ENCODE measurements at places on chromosomes 12 and 14.

DNA sequence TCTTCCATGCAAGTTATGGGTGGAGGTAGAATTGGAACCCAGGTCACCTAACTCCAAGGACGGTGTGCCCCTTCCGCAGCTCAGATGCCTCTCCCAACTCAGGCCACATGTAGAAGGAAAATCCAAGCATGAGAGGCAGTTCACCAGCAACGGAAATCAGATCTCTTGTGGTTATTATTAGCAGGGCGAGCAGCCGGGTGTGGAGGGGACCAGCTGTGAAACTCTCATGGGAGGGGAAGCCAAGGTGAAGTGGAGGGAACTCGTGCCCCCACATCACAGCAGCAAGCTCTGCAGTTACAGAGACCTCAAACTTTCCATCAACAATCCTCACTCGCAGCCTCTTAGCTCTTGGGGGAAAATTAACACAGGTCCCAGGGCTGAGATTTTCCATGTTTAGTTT lies 79.7 kb downstream of the KSR2 start:
- DNase-seq = no peak

- DNase-seq = no peak
Measured at GRCh38 chr12:123049398-123050240, 69.1 kb downstream of the ARL6IP4 start.

DNA sequence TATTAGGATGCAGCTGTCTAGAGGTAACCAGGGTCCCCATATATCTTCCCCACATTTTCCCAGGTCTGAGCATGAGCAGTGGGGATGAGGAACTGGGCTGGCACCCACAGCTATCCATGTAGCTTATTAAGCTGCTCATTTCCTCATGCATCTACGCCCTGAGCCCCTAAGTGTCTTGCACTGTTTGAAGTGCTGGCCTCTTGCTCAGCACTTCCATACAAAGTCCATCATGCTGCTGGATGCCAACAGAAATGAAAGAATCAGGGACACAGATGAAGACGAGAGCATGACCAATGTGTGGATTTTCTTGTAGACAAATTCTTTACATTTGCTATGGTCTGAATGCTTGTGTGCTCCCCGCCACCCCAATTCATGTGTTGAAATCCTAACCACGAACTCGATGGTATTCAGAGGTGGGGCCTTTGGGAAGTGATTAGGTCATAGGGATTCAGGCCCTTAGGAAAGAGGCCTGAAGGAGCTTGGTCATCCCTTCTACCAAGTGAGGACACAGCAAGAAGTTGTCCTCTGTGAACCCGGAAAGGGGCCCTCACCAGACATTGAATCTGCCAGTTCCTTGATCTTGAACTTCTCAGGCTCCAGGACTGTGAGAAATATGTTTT lies 54.5 kb downstream of the C12orf75 start:
- no peak for DNase-seq

GRCh38 chr12:106147956-106148355 lies 9.2 kb upstream of the NUAK1 start:
- no peak for DNase-seq

DNA sequence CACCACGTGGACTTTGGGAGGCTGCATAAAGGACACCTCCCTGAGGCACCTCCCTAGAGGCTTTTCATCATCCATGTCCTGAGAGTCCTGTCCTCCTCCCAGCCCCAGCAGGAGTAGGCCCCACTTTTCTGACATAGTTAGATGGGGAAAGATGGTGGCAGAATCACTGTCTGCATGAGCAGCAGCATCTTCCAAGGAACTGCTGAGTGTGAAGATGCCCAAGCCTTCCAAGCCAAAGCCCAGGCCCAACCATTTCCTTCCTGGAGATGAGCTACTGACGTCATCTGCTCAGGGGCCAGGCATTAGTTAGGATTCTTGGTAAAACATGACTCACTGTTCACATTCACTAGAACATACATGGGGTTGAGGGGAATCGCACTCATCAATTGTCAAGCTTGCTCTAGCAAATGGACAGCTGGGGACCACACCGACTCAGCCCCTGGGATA lies 37.3 kb downstream of the VDR start:
- DNase-seq = no peak

- DNase-seq = no peak
Measured at GRCh38 chr14:104602933-104603325, 1.6 kb downstream of the TMEM179 start.

GRCh38 chr14:105851716-105852377 lies 325.5 kb downstream of the TMEM121 start:
- no peak for DNase-seq

- no peak for DNase-seq
Measured at GRCh38 chr14:69937367-69938081, 58.3 kb downstream of the SMOC1 start.

GRCh38 chr14:78469947-78470346 lies 299.8 kb downstream of the NRXN3 start:
- DNase-seq = no peak

- DNase-seq = no peak
Measured at GRCh38 chr14:75515629-75515996, 6.7 kb upstream of the BATF start.

DNA sequence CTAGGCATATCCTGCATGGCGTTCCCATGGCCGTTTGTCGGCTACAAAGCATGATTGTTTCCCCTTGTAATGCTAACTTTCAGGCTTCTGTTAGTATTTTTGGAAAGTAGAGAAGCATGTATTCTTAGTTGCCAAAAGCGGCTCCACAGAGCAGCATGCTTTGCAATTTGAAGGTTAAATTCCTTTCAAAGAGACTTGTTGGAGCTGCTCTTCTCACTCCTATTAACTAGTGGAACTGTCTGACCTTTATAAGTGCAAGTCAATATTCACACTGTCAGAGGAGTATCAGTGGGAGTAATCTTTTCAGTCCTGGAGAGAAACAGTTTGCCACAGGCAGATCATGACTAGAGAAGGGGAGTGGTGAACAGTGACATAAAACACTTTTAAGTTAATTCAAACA lies 656.1 kb upstream of the NOVA1 start:
- no peak for DNase-seq

GRCh38 chr14:33908540-33909223 lies 42.2 kb downstream of the EGLN3 start:
- DNase-seq = no peak

DNA sequence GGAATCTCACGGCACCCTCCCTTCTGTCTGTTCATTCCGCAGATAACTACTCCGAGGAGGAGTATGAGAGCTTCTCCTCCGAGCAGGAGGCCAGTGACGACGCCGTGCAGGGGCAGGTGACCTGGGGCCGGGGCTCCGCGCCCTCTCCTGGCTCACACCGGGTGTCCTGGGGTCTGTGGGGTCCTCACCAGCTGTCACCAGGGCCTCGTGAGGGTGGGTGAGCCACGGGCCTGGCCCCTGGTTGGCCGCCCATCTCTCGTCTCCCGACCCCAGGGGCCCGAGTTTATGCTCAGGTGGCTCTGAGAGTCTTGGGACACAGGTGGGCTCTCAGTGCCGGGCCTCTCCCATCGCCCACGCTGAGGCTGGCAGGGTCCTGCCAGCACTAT lies 30.3 kb upstream of the TEX22 start:
- no peak for DNase-seq

- DNase-seq = no peak
Measured at GRCh38 chr12:79119796-79120195, 255.2 kb downstream of the SYT1 start.

DNA sequence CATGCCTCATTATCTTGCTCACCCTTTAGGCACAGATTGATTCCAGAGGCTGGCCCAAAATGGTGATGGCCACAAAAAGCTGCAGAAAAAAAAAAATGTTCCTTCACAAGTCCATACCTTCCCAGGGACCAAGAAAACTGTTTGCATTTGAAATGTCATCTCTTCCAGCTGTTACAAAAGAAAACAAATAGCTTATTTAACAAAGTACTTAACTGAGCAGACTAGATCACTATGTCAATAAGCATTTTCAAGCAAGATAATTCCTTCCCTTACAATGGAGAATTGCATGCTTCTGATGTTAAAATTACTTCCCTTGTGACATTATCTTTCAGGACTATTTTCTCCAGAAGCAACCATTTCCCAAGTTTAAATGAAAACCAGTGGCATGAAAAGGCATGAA lies 377.9 kb upstream of the KITLG start:
- no peak for DNase-seq

DNA sequence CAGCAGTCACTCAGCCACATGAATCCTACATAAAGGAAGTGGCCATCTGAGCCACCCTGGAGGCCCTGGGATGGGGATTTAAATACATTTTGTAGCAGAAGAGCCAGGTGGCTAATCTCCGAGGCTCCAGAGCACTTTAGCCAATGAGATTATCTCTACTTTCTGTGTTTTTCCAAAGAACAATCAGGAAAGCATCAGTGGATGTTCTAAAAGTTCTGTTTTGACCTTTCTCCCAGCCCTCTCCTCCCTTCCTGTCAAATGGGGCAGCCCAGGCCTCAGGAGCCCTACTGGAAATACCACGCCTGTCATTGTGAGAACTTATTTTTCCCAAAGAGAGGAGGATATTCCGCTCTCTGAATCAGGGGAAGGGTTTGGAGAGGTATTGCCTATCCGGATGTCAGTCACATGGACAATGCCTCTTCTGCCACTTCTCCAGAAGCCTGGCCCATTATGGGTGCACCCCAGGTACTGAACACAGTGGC lies 336.8 kb upstream of the FKBP4 start:
- no peak for DNase-seq

GRCh38 chr12:64983771-64984278 lies 137.3 kb downstream of the WIF1 start:
- DNase-seq = no peak

GRCh38 chr14:100842799-100843198 lies 16.9 kb downstream of the MEG3 start:
- DNase-seq = no peak

DNA sequence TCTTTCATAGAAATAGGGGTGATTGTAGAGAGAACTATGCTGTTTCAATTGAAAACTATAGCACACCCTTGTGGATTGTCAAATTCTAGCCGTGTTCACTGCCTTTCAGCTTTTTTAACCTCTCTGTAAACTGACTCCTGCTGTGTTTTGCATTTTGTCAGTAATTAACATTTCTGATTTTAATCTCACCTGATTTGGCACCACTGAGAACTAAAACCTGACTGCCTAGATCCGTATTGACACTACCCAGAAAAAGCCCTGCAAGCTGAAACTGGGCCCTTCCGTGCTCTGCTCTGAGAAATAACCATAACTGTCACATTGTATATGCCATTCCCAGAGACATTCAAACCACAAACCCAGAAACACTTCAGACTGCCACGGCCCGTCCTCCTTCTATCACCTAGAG lies 26.6 kb upstream of the ETV6 start:
- DNase-seq = no peak

- no peak for DNase-seq
Measured at GRCh38 chr12:778615-779014, 26.2 kb downstream of the WNK1 start.

DNA sequence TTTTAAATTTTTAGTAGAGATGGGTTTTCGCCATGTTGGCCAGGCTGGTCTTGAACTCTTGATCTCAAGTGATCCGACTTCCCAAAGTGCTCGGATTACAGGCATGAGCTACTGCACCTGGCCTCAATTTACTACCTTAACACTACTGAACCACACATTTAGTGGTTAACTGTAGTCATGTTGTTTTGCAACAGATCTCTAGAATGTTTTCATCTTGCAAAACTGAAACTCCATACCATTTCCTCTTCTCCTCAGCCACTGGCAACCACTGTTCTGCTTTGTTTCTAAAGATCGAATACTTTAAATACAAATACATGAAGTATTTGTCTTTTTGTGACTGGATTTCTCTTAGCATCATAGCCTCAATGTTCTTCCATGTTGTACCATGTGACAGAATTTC lies 15.4 kb upstream of the SMCO2 start:
- DNase-seq = no peak

DNA sequence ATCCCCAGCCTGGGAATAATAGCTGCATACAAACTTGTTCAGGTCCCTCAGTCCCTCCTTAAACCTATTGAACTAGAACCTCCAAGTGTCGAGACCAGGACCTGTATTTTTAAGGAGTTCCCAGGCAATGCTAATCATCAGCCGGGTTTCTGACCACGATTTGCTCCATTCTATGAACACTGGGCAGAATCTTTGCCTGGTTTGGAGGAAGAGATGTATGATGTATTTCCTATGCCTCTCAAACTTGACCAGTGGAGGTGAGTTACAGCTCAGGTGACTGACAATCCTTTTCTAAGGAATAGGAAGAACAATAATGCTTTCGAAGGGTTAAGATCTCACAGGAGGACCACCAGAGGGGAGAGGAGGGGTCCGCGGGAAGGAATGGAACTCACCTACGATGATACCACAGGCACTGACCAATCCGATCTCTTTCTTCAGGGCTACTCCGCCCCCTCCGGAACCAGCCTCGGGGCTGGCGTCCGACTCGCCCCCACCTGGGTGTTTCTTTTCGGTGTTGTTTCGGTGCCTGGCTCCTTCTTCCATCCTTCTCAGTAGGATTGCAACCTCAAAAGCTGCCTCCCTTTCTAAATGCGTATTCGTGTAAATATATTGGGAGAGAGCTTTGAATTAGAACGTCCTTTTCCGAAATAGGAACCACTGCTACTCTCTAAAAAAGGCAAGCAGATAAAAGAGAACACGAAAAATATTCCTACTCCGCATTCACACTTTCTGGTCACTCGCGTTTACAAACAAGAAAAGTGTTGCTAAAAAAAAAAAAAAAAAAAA lies 895 bp downstream of the SLC7A8 start:
- no peak for DNase-seq

GRCh38 chr14:58784931-58785330 lies 147.2 kb downstream of the DACT1 start:
- DNase-seq = no peak

DNA sequence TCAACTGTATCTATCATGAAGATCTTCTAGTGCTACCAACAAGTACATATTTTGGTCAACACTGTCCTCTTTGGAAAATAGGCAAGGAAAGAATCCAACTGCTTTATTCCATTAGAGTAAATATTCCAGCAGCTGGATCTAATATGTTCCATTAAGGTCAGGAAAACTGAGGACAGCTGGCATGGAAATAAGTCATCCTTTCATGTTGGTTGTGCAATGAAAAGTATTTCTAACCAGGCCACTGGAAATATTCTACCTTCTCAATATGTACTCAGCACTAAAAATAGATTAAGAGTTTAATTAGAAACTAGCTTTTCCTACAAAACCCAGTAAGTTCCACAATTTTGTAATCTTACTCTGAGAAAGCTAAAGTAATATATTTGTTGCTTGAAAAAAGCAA lies 19.6 kb downstream of the HIGD1C start:
- DNase-seq = no peak

- DNase-seq = no peak
Measured at GRCh38 chr12:103011974-103012763, 54.7 kb downstream of the ASCL1 start.

GRCh38 chr14:20956376-20956976 lies 1.2 kb downstream of the RNASE2 start:
- DNase-seq = no peak

GRCh38 chr12:110744151-110744571 lies 1.5 kb upstream of the PPP1CC start:
- DNase-seq = no peak

DNA sequence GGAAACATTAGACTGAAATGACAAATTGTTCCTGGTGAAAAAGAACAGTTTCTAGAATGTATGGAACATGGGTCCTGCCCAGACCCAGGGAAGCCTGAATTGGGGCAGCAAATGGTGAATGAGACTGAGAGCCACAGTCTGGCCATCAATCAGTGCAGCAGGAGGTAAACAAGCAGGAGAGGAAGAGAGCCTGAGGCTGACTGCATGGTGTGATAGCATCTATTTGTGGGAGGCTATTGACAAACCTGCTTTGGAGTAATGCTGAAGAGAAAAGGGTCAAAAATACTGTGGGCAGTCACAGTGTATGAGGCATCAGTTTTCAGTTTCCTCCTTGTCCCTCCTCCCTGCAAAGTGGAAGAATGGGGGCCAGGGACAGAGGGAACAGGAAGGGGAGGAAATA lies 136.8 kb downstream of the ANKS1B start:
- DNase-seq = no peak

GRCh38 chr14:83395321-83395720 lies 1861.7 kb upstream of the SEL1L start:
- DNase-seq = no peak

All from stimulated activated CD4-positive, alpha-beta T cell treated with anti-CD3 and anti-CD28 coated beads, TNF-alpha, amount 100 ng/mL, for 1 hour (primary cell).